ENCODE measurements at places on chromosomes 4 and X.
A peak's percentile ranks its signal among the peaks of the same experiment; 100 is the strongest.

- DNase-seq, result no peak
Observed at GRCh38 chr4:112560084-112560483, 44.1 kb upstream of the NEUROG2 start.

- no peak for DNase-seq
Observed at GRCh38 chrX:154486396-154487207, at the start of gene UBL4A. Gene UBL4A (minus strand): TSS chrX:154486615. CDS start chrX:154486584, 31 bp downstream.

DNA sequence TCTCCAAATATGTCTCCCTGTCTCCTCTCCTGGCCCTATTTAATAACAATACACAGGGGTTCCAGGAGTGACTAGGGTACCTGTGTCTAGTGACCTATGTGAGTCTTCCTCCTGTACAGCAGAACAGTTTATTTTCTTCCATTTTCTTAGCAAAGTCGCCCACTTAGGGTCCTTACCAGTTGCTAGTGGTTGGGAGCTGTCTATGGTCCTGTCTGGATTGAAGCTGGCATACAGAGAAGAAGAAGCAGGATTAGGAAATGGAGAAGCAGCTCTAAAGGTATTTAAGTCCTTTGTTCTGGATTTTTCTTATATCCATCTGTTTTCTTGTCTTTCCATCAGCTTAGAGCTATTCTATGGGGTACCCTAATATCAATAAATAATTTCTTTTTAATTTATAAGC is 587.1 kb upstream of the CPEB2 start:
- no peak for DNase-seq

DNA sequence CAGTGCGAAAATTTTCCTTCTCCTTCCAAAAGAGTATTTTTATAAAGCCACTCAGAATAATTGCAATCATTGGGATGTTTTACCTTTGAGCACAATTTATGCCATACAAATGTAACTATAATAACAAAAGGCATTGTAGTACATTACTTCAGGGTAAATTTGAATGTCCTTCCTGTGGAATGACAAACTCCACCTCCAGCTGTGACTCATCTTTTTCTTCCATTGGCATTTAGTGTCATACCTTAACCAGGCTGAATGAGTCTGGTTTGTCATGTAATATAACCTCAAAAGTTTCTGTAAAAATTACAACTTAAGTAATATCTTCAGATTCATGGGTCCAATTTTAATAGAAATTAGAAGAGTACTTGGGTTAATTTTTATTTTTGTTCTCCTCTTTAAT is 93.3 kb downstream of the TMEM47 start:
- no peak for DNase-seq

DNA sequence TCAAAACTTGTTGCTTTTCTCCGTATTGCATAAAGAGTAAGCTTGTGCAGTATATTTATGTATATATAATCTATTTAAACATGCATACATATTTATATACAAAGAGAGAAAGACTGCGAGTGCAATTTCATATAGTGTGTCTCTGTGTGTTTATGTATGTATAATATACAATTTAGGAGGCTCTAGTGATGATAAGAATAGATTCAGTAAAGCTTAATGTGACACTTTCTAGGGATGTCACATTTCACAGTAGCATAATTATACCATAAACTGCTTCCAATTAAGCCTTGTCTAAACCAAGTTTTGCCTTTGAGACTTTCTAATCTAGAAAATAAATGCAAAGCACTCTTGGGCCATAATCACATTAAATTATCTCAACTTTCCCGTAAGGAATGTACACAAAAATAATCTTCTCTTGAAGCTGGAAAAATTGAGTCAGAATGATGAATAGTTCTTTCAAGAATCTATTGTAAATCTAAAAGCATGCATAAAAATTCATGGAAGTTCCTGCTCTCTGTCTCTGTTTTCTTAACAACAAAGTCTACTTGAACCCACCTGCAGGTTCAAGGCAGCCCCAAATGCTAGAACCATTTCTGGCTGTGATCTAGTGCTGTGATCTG is 114.1 kb upstream of the NPY2R start:
- no peak for DNase-seq

- DNase-seq, result peak; percentile 42
Observed at GRCh38 chr4:121192480-121192879, 28.4 kb upstream of the TNIP3 start.

GRCh38 chrX:101117701-101118100 is 19.7 kb downstream of the CENPI start:
- DNase-seq, result no peak

- DNase-seq, result no peak
Observed at GRCh38 chr4:115233600-115233999, 120.2 kb upstream of the NDST4 start.

DNA sequence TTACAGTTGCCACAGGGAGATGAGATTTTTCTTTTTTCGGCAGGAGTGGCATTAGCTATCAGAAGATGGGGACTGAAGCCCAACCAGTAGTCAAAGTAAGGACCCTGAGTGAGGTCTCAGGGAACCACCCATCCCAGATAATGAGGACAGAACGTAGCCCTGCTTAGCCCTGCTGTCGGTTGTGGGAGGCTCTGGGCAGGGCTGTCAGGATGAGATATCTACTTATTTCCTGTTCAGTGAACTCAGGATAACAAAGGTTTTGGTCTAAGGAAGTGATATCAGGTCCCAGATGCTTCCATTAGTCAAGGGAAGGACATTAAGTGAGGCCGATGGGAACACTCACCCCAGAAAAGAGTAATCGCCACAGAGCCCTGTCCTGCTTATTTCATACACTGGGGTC is 2.3 kb downstream of the MAGEB16 start:
- DNase-seq, result no peak

GRCh38 chr4:42101446-42101975 is 50.9 kb downstream of the BEND4 start:
- DNase-seq, result no peak

DNA sequence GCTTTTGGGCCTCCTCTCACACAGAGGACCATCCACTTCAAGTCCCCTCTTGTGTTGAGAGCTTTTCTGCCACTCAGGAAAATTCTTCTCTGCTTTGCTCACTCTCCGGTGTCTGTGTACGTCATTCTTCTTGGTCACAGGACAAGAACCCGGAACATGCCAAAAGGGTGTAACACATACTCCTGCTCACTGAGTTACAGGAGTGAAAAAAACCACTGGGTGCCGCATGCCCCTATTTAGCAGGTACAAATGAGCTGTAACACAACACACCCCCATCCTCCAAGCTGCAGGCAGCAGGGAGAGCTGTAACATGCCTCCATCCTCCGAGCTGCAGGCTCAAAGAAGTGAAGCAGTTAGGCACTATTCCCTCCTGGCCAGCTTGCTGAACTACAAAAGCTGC is 13.0 kb upstream of the CXCL2 start:
- DNase-seq, result peak; percentile 38

DNA sequence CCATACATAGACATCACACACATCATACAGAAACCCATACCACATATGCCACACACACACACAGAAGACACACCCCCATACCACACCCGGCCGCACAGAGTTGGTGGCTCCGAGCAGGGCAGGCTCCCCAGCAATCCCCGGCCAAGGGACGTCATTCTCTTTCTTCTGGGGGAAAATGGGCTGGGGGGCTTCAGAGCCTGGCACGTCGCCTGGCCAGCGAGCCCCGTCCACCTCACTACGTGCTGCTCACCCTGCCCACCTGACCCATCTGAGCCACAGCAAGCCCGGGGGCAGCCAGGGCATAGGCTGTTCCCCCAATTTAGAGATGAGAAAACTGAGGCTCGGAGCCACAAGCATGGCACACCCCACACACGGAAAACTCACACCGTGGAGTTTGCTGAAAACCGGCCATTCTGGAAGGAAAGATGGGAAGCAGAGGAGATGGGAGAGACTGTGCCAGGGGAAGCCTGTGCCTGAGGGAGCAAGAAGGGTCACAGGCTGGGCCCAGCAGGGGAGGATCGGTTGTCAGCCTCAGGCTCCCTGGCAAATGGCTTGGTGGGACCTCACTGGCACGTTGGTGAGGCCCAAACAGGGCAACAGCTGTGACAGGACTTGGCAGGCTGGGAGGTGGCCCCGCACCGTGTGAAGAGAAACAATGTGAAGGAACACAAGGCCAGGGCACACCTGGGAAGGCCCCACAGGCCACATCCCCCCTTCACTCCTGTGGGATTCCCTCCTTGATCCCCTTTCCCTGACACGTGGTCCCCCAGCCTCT is 73.2 kb downstream of the JAKMIP1 start:
- DNase-seq, result no peak

DNA sequence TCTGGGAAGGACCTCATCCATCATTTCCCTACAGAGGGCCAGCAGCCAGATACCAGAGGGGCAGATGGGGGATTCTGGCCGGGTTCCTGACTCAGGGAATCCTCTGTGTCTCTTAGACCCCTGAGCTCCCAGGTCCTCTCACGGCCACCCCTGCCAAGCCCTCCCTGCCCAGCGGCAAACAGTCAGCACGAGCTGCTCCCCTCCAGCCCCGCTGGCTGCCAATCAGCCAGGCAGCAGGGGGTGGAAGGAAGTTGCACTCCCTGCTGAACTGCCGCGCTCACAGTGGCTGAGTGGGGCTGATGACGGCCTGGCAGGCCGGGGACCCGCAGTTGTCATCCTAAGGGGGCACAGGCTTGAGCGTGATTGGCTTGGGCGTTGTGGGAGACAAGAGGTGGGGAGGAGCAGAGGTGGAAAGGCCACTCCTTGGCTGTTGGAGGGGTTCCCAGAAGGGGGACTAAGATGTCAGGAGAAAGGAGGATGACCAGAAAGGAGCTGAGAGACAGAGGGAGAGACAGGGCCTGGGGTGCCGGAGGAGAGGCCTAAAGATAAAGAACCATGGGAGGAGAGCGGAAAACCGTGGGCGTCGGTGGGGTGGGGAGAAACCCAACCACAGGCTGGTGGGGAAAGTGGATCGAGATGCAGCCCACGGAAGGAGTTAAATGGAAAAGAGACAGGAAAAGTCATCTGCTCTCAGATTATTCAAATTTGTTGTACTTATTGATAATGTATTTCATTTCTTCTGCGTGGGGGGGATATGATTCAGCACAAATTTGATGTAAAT is 4.4 kb upstream of the CCDC149 start:
- no peak for DNase-seq

DNA sequence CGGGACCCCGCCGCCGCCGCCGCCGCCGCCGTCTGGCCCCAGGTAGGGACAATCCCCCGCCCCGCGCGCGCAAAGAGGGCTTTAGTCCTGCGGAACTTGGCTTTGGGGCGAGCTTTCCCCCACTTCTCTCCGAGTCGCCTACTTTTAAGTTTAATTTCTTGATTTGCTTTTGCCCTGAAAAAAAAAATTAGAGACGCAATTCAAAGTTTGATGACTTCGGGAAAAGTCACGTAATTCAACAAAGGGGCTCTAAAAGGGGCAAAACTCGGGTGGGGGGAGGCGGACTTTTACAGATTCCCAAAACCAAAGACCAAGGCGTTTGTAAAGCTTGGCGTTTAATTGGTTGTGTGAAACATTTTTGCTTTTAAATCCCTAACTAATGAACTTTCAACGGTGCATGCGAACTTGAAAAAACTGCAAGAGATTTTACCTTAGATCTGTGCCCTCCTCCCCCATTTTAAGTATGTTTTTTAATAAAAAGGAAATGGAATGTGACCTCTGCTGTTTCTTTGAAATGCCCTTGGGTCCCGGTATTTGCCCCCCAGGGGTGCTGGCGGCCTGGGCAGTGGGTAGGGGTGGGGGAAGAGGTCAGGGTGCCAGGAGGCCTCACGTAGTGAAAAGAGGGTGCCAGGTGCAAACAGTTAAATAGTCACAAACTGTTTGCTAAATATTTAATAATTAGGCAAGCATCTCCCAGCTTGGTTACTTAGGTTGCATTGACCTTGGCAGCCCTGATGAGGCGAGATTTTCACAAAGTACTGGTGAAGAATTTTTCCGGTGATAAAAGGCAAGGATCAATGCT is 209.7 kb downstream of the NWD2 start:
- no peak for DNase-seq

GRCh38 chrX:45502396-45502795 is 301.7 kb upstream of the DIPK2B start:
- no peak for DNase-seq

GRCh38 chr4:130054908-130055307 is 959.0 kb downstream of the C4orf33 start:
- DNase-seq, result no peak

DNA sequence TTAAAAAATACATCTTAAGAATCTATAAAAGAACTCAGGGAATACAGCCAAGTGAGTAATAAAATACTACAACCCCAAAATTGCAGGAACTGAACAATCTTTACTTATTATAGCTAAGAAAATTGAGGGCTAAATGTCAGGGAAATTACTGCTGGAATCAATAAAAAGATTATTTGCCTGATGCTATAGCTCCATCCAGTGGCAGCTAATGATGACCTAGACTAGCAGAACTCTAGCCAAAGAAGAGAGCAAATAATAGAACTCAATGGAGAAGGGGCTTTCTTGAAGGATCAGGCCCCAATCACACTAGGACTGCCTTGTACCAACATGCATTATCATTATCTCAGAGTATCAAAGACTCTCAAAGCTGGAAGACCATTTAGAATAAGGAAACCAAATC is 85.0 kb upstream of the FAM241A start:
- no peak for DNase-seq

GRCh38 chrX:11451151-11451550 is 157.9 kb downstream of the AMELX start:
- no peak for DNase-seq

DNA sequence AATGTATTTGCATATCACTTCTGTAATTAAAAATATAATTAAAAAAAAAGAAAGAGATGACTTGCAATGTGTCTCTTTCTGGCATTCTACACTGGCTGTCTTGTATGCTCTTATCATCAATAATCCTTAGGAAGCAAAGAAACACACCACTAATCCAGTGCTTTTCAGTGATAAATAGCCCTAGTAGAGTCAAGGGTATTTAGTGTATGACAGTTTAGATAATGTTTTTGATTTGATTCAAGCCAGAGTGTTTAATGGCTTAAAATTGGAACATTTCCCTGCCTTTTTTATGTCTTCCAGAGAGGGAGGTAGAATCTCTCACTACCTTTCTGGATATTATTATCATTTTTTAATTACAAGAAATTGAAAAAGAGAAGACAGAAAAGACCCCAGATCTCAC is 48.6 kb upstream of the CXCL8 start:
- no peak for DNase-seq

DNA sequence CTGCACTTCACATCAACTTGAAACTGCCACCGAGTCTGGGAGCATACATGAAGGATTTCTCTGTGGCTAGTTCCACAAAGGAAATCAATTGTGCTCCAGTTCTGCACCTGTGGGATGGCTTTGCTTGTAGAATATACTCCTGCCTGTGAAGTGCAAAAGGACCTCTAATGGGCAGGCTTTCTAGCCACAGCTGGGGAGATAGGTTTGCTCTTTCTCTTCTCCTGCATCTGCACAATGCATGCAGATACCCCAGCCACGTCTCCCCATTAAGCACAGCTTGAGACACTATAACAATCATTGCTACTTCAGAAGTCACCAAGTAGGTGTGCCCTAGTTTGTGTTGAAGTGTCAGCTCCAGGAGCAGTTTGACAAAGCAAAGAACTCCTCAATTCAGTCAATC is 364.6 kb downstream of the ZIC3 start:
- no peak for DNase-seq
